ENCODE measurements at places on chromosomes 12 and 14.
A peak's percentile ranks its signal among the peaks of the same experiment; 100 is the strongest.

DNA sequence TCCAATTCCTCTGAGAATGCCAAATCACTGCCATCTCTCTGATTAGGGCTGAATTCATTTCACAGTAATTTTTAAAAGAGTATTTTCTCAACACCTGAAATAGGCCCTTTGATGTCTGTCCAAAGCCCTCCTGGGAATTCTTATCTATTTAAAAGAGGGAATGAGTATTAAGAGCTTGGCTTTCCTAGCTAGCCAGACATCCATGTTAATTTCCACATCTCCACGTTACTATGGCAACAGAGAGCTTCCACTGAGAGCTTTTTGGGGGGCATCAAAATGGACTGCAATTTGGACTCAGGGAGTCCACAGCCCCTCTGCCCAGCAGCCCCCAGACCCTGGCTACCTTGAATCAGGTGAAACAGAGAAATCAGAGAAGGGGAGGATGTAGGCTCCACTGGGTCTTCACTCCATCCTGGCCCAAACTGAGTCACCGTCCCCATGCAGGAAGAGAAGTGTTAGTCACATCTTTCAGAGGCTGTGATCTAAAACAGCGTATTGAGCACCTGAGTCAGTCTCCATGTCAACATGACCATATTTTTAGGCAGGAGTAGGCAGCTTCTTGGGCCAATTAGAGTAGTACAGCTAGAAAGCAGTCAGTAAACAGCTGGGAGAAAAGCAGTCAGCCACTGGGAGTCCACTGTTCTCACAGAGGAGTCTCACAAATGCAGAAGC lies 7.0 kb upstream of the FICD start:
- no peak for DNase-seq

GRCh38 chr12:6899837-6900519 lies 4.6 kb upstream of the LRRC23 start:
- no peak for DNase-seq

GRCh38 chr12:2286461-2287131 lies 233.8 kb downstream of the CACNA1C start:
- no peak for DNase-seq

DNA sequence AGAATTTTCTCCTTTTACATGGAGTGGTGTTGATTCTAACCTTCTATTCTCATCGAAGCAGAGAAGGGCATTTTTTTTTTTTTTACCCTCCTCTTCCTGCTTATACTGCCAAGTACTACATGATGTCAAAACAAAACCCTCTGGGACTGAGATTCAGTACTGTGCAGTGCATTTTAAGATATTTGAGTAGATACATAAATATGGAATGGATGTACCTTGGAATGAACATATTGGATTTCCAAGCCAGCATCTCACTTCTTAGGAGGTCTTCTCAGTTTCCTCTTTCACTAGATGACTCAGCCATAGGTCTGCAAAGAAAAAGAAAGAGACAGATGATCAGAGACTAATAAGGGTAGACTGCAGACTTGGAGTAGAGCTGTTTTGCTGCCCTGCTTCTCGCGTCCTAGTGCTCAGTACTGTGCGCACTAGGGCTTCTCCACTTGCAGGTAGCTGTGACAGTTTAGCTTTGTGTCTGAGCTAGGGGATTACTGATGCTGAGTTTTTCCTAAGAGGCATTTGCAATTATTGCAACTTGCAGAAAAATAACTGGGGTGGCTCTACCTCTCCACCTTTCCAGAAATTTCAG lies 20.4 kb downstream of the TPH2 start:
- no peak for DNase-seq

DNA sequence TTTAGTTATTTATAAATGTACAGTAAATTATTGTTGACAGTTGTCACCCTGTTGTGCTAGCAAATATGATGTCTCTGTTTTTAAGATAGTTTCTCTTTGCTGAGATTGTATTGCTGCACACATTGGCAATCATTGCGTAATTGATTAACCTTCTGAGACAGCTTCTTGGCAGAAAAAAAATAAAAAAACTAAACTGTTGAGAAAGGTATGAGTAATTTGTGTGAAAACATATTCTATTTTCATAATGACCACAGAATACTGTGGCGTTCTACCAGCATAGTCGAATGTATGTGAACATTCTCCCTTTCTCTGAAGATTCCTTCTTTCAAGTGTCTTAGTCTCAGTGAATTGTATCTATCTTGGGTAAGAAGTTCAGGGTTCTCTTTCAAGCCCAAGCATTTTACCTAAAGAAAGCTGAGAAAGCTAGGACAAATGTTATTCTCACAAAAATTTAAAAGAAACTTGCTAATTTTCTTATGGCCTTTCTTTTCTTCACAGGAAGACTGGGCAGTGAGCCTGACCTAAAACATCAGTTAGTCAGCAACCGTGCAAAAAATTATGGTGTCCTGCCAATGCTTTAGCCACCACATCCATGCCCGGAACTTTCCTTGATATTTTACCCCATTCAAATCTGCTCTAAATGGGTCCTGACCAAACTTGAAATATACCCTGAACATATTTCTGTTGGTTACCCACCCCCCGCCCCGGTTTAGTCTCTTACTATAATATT lies 69.0 kb upstream of the REP15 start:
- DNase-seq = no peak

- no peak for DNase-seq
Measured at GRCh38 chr12:13061377-13061776, 17.2 kb downstream of the FAM234B start.

GRCh38 chr14:51582437-51582836 lies 69.3 kb upstream of the FRMD6 start:
- DNase-seq = no peak

- DNase-seq = no peak
Measured at GRCh38 chr12:132083614-132083940, 60.5 kb downstream of the DDX51 start.

GRCh38 chr12:28563286-28563685 lies 373.0 kb downstream of the CCDC91 start:
- no peak for DNase-seq

- DNase-seq = no peak
Measured at GRCh38 chr12:115811045-115811444, 466.4 kb downstream of the MED13L start.

- DNase-seq = no peak
Measured at GRCh38 chr14:101737414-101738339, 23.8 kb upstream of the PPP2R5C start.

- DNase-seq = no peak
Measured at GRCh38 chr12:6632026-6632983, 3.5 kb downstream of the LPAR5 start.

- DNase-seq = peak; percentile 25
Measured at GRCh38 chr12:121668750-121669520, 519 bp downstream of the MORN3 start.

GRCh38 chr12:25752710-25753309 lies 199.7 kb upstream of the LMNTD1 start:
- no peak for DNase-seq

DNA sequence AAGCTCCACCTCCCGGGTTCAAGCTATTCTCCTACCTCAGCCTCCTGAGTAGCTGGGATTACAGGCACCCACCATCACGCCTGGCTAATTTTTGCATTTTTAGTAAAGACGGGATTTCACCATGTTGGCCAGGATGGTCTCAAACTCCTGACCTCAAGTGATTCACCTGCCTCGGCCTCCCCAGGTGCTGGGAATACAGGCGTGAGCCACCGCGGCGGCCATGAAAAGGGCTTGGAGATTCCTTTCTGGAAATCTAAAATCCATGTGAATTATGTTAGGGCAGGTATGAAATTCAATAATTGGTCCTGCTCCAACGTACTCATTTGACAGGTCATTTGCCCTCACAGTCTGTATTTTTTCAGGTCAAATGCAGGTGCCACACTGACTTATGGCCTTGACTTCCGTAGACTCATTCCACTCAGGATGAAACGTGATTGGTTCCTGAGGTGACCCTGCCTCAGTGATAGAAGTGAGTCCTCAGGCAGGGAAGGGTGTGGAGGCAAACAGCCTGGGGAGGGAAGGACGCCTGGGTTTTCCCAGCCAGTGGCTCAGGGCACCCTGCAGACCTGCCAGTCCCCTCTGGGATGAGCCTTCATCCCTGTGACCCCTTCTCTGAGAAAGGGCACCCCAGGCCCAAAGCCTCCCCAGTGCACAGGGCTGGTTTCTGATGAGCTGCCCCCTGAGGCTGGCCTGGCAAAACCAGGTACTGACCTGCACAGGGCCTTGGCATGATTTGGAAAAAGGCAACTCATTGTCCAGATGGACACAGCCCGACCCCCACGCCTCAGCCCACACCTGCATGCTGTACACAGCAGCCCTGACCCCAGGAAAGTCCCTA lies 48.7 kb downstream of the PSMA6 start:
- no peak for DNase-seq

GRCh38 chr12:70919597-70920035 lies 922 bp downstream of the PTPRR start:
- DNase-seq = no peak

GRCh38 chr14:61747342-61747741 lies 14.9 kb upstream of the SNAPC1 start:
- no peak for DNase-seq

DNA sequence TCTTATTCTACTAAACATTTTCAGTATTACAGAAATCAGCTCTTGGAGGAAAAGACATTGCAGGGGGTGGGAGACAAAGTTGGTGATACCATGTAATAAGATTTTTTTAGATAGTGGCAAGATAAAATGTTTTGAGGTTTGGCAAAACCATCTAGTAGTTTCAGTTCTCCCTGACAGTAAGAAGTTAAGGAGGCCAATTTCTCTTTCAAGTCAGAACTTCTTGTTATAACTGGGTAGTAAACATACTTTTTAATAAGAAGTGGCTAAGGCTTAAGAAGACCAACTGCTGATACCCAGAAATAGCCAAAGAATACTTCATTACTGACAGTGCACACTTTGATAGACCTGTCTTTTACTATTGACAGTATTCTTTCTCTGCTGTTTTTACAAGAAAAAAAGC lies 452.3 kb downstream of the DIO2 start:
- no peak for DNase-seq

DNA sequence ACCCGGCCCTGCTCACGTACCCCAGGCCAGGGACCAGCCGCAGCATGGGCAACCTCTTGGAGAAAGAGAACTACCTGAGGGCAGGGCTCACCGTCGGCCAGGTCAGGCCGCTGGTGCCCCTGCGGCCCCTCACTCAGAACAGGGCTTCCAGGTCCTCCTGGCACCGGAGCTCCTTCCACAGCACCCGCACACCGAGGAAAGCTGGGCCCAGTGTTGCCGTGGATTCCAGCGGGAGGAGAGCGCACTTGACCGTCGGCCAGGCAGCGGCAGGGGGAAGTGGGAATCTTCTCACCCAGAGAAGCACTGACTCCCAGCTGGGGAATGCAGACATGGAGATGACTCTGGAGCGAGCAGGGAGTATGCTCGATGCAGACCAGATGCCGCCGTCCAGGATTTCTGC lies 7.9 kb upstream of the VAMP1 start:
- DNase-seq = no peak

- no peak for DNase-seq
Measured at GRCh38 chr12:40028296-40028695, 77.6 kb downstream of the SLC2A13 start.

- no peak for DNase-seq
Measured at GRCh38 chr14:65502676-65503124, 90.2 kb downstream of the FUT8 start.

DNA sequence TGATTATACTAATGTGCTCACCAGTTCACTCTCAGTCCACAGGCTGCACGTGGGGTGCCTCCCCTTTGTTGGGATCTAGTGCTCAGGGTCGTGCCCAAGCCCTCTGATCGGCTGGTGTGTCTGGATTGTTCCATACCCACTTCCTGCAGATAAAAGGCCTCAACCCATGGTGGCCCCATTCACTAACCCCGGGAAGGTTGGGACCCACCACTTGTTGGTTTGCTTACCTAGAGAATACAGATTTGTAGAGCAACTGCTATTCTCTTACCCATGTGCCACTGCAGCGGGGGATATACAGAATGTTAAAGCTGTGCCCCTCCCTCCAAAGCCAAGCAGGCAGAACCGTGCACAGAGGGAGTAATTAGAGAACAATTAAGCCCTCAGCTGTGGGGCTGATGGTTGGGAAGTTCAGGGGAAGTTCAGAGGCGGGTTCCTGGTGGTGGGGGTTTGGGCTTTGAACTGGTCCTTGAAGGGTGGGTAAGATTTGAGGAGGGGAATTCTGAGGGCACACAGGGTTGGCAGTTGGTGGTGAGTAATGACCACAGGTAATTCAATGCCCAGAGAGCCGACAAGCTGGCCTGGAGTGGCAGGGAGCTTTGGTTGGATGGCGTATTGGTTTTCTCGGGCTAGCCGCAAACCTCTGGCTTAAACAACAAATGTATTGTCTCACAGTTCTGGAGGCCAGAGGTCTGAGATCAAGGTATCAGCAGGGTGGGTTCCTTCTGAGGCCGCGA lies 68.8 kb downstream of the ADCK1 start:
- DNase-seq = no peak

GRCh38 chr14:61609884-61610283 lies 85.4 kb upstream of the HIF1A start:
- no peak for DNase-seq

- no peak for DNase-seq
Measured at GRCh38 chr12:16756833-16757555, 151.0 kb upstream of the LMO3 start.

DNA sequence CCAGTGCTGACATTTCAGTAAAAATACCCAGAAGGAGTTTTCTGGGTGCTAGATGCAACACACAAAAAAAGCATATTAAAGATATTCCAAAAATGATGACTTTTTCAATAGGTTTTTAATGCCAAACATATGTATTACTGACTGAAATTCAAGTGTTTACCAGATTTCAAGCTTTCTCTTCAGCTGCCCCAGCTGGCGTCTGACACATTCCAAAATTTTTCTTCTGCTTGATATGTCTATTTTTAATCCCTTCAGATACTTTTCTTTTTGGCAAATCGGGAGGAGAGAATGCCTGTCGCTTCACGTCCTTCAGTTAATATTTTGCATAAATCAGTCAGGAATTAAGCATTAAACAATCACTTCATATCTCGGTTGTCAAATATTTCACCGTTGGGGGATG lies 7.1 kb upstream of the CCDC60 start:
- no peak for DNase-seq

GRCh38 chr14:75561013-75561432 lies 17.4 kb upstream of the FLVCR2 start:
- no peak for DNase-seq

- no peak for DNase-seq
Measured at GRCh38 chr14:106222311-106222710, 695.9 kb downstream of the TMEM121 start.

- DNase-seq = no peak
Measured at GRCh38 chr14:21440859-21441258, 15.1 kb downstream of the CHD8 start.

- DNase-seq = no peak
Measured at GRCh38 chr14:43790681-43791080, 716.4 kb downstream of the FSCB start.

GRCh38 chr12:109182041-109182839 lies 65.9 kb downstream of the ACACB start:
- DNase-seq = no peak

- DNase-seq = no peak
Measured at GRCh38 chr12:92465786-92466295, 236.9 kb upstream of the PLEKHG7 start.

GRCh38 chr12:45418520-45418919 lies 202.6 kb downstream of the ANO6 start:
- DNase-seq = no peak

GRCh38 chr12:1580526-1580925 lies 13.9 kb downstream of the FBXL14 start:
- no peak for DNase-seq

GRCh38 chr12:89779090-89779489 lies 70.5 kb upstream of the ATP2B1 start:
- no peak for DNase-seq

All from stimulated activated CD4-positive, alpha-beta T cell treated with anti-CD3 and anti-CD28 coated beads, Interleukin-15, amount 100 ng/mL, for 48 hours (primary cell).